ENCODE measurements at places on chromosomes 3 and 15.

DNA sequence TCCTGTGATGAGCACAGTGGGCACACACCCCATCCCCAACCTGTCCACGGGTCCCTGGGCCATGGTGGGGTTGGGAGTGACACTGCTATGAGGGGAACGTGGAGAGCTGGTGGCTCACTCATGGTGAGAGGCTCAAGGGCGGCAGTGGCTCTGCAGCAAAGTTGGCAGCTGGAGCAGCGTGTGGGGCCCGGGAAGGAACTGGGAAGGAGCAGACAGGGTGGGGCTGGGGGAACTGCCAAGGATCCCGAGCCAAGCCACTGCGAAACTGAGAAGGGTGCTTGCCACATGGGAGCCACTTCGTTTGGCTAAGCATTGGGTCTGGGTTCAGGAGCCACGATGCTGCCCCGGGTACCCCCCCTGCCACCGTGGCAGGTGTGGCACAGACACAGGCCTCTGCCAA, 80.1 kb downstream of the SNRK start:
- DNase-seq, result no peak

- no peak for DNase-seq
These were observed 9.7 kb upstream of the SCAANT1 start for GRCh38 chr3:63921741-63922482.

GRCh38 chr3:180239939-180240338, 203.2 kb upstream of the PEX5L start:
- DNase-seq, result no peak

GRCh38 chr3:129599607-129600006, 6.9 kb downstream of the PLXND1 start:
- DNase-seq, result no peak

DNA sequence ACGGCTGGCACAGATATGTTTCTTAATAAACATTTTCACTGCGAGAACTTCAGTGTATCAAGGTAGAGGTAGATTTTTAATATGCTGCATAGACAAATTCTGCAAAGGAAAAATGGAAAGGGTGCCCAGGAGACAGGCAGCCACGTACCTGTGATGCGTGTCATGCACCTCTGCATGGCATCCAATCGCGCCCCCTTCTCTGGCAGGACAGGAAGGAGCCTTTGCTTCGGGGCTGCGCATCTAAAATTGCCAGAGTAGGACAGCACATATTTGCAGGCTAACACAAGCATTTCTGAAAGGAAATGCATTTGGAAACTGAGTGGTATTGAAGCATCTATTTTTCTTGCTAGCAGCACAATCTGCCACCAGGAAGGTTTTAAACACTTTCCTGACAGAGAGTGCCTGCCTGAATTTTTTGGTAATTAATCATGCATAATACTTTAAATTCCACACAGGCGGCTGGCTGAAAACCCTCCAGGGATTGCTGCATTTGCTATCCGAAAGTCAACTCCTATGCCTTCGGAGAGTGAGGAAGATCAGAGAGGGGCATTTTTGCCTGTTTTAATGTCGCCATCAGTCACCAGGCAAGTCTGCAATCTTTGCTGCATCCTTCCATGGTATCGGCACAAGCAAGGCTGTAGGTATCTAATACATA, 165.1 kb upstream of the ATP10A start:
- DNase-seq, result no peak

DNA sequence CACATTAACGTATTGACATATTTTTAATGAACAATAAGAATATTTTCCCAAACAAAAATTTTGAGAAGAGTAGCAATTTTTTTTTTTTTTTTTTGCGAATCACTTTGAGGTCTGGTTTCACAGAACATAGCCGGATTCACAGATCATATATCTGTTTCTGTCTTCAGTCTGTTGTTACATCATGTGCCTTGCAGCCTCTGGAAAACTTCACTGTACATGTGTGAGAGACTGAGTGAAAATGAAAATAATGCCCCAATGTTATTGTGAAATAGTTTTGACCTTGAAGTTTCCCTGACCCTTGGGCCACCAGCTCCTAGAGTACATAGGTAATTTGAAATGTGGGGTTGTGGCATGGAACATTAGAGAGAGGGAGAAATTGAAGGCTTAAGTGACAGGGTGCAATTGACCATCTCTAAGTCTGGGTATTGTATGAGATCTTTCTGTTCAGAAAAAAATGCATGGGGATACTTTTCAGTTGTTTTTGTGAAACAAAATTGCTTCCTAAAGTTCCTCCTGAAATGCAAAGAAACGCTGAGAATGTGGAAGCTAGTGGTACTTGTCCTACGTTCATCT, 14.0 kb downstream of the ITPR1 start:
- DNase-seq, result no peak

DNA sequence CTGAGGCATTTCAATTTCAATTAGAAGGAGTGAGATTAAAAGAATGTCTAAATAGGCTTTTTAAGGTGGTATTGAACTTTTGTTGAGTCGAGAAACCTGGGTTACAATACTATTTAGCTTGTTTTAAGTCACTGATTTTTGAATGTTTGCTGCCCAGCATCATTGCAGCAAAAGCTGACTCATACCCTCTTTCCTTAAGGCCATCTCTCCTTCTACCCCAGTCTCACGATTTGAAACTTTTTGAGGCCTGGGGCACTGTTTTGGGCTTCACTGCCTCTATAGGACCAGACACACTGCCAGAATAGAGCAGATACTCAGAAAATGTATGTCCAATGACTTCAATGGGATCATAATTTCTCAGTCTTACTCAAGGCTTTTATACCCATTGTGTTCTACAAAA, 319.6 kb upstream of the TGFBR2 start:
- no peak for DNase-seq

Measured in activated CD8-positive, alpha-beta memory T cell treated with anti-CD3 and anti-CD28 coated beads for 1 hour (primary cell).